ENCODE measurements at places on chromosomes 4 and X. TPM values are rescaled to one million over a fixed set of nuclear protein-coding genes. Genes with fewer than 3 reads are reported as not detected.
A peak's percentile ranks its signal among the peaks of the same experiment; 100 is the strongest.

BTC gene
- total RNA-seq = 10.4 TPM

- no peak overlapping the region for H3K4me3 ChIP-seq
- no peaks in the 10 kb centered on the region for H3K27me3 ChIP-seq
- DNase-seq = no peak
- no peaks in the 10 kb centered on the region for H3K36me3 ChIP-seq
- peaks cover 50% of the 10 kb centered on the region for H3K4me1 ChIP-seq
Observed at GRCh38 chr4:118964891-118965411, 76.3 kb downstream of the SYNPO2 start.

- H3K36me3 ChIP-seq = no peaks in the 10 kb centered on the region
- peak overlapping the region; percentile 59 for H3K27ac ChIP-seq
- no peak for DNase-seq
- no peak overlapping the region for H3K4me3 ChIP-seq
- peaks cover 21% of the 10 kb centered on the region for H3K4me1 ChIP-seq
- no peaks in the 10 kb centered on the region for H3K27me3 ChIP-seq
Observed at GRCh38 chr4:25174674-25175073, 14.4 kb upstream of the SEPSECS start.

GRCh38 chr4:98786866-98787265, 128.5 kb upstream of the TSPAN5 start:
- no peaks in the 10 kb centered on the region for H3K4me1 ChIP-seq
- DNase-seq = no peak
- no peak overlapping the region for H3K27ac ChIP-seq
- no peak overlapping the region for H3K4me3 ChIP-seq
- no peaks in the 10 kb centered on the region for H3K36me3 ChIP-seq

GYPA gene
- not detected for total RNA-seq

DNA sequence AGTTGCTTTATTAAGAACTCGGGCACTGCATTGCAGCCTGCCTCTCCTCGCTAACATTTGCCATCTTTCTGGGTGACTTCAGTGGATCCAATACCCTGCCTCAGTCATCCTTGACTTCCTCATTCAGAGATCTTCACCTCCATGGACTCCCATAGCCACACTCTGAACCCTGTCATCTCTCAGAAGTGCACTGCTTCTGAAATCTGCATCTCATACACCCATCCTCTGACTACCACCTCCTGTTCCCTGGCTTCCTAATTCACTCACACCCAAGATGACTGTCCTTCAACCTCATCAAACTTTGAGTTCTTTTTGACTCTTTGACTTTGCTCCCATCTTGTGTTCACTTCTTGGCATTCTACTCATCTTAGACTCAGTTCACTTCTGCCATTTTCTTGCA, 25.3 kb upstream of the CYBB start:
- no peaks in the 10 kb centered on the region for H3K4me1 ChIP-seq
- H3K4me3 ChIP-seq = no peak overlapping the region
- H3K27ac ChIP-seq = no peak overlapping the region
- H3K36me3 ChIP-seq = no peaks in the 10 kb centered on the region
- no peaks in the 10 kb centered on the region for H3K27me3 ChIP-seq

SNCA gene
- total RNA-seq = 1.5 TPM

INTS12 gene
- 22.6 TPM for total RNA-seq

CNGA1 gene
- not detected for total RNA-seq

ASIC5 gene
- not detected for total RNA-seq

- peak overlapping the region; percentile 88 for H3K4me3 ChIP-seq
- no peaks in the 10 kb centered on the region for H3K27me3 ChIP-seq
- DNase-seq = no peak
- H3K36me3 ChIP-seq = peaks cover 16% of the 10 kb centered on the region
- H3K27ac ChIP-seq = peak overlapping the region; percentile 22
Observed at GRCh38 chr4:151098979-151099228, 524 bp upstream of the RPS3A start.

- H3K36me3 ChIP-seq = no peaks in the 10 kb centered on the region
- DNase-seq = no peak
- peaks cover 4% of the 10 kb centered on the region for H3K4me1 ChIP-seq
- no peak overlapping the region for H3K4me3 ChIP-seq
Observed at GRCh38 chrX:45261471-45261870, 60.8 kb upstream of the DIPK2B start.

DNA sequence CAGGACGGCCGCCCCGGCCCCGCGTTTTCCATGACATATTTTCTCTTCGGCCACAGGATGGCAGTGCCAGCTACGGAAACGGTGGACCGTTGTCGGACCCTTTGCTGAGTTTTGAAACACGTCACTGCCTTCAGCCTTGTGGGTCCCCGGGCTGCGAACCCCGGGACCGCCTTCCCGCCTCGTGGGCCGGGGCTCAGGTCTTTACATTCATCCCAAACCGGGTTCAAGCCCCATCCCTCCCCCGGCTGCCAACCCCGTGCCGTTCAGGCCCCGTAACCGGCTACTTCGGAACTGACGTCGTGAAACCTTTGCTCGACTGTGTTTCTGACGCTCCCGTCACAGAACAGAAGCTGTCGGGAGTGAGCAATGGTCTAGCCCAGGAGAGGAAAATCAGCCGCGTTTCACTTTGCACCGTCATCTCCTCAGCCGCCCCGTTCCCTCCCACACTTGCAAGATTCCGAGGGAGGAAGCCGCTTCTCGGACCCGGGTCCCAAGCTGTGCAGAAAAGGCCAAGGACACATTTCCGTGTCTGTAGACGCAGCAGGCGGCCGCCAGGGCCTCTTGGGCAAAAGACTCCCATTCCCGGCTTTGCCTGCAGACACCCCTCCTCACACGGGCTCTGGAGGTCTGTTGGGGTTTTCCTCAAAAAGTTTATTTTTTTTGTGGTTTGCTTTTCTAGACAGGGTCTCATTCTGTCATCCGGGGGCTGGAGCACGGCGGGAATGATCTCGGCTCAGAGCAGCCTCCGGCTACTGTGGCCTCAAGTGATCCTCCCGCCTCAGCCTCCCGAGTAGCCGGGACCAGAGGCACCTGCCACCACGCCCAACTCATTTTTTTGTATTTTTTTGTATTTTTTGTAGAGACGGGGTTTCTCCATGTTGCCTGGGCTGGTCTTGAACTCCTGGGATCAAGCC, 41.4 kb upstream of the PPP2R3B start:
- no peak overlapping the region for H3K27ac ChIP-seq
- H3K27me3 ChIP-seq = no peaks in the 10 kb centered on the region
- H3K4me3 ChIP-seq = peak overlapping the region; percentile 39
- no peak for DNase-seq
- no peaks in the 10 kb centered on the region for H3K36me3 ChIP-seq

- H3K4me1 ChIP-seq = no peaks in the 10 kb centered on the region
- H3K27me3 ChIP-seq = no peaks in the 10 kb centered on the region
- no peak for DNase-seq
Observed at GRCh38 chr4:93444860-93445259, 383.7 kb upstream of the ATOH1 start.
